ENCODE measurements at places on chromosomes 12 and 14.

DNA sequence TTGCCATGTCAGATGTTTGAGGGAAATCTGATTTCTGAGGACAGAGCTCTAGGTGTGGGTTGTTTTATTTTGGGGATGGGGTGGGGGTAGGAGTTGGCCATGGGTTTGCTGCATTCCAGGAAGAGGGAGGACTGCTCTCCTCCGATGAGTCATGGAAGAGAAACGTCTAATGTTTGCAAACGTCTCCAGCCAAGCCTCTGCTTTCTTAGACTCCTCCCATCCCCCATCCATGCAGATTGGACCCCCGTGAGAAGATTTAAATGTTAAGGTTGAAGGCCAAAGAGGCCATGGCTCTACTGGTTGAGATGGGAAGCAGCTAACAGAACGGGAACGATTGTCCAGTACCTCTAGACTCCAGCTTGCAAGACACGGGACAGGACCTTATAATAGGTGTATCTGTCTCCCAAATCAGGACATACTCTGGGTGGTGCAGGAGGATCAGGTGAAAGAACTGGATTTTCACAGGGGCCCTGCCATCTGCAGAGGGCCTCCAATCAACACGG lies 11.4 kb upstream of the ATP2A2 start:
- no peak for DNase-seq

GRCh38 chr12:3154006-3154405 lies 76.8 kb downstream of the TSPAN9 start:
- DNase-seq, result no peak

DNA sequence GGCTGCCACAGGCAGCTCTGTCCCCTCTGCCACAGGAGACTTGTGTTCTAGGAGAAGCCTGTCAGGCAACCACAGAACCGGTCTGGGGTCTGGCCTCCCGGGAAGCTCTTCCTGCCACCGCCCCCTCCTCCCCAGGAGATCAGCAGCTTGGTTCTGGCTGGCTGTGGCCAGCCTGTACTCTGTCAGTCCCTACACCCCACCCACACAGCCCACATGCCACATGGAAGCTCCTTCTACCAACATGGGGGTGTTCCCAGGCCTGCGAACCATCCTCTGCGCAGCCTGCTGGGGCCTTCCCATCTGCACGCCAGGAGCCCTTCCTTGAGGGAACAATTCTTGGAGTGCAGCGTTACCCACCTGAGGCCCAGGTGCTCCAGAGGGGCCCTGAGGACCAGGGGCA lies 16.8 kb downstream of the TMEM106C start:
- DNase-seq, result no peak

GRCh38 chr12:62860501-62861411 lies 74.2 kb downstream of the PPM1H start:
- DNase-seq, result no peak

DNA sequence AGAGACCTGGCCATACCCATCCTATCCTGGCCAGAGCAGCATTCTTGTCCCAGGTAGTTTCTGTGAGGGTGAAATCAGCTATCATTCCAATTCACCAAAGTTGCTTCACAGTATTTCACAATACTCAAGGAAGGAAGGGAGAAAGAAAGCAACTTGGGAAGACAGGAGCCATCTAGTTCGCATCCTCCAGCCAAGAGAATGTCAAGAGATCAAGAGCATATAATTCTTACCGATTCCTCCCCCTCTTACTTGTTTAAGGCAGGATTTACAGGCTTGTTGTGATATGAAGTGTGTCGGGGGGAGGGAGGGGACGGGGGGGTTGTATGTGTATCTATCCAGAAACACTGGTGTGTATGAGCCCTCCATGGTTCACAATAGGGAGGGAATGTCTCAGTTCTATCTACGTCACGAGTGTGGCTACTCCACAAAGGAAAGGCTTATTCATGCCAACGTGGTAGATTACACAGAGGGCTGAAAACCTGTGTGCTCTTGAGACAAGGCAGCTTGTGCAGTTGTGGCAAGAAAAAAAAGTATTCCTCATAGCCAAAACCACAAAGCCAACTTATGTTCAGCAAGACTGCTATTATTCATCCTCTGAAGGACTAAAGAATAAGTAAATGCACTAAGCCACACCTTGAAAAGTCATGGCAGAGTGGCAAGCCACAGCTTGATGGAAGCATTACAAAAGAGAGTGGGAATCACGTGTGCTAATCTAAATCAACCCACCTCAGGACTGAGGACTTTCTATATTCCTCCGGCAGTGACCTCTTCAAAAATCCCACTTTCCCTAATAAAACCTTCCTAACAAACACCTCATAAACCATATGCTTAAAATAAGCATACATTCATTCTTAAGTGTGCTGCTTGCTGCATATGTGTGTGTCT lies 35.0 kb downstream of the CORO1C start:
- no peak for DNase-seq

GRCh38 chr14:104357689-104358527 lies 219.5 kb downstream of the KIF26A start:
- no peak for DNase-seq

DNA sequence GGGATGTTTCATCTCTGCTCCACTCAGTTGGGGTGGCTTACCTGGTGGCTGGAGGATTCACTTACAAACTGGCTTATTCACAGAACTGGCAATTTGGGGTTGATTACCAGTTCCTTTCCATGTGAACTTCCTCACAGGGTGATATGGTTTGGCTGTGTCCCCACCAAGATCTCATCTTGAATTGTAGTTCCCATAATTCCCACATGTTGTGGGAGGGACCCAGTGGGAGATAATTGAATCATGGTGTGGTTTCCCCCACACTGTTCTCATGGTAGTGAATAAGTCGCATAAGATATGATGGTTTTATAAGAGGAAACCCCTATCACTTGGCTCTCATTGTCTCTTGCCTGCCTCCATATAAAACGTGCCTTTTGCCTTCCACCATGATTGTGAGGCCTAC lies 26.9 kb upstream of the IGF1 start:
- DNase-seq, result no peak

DNA sequence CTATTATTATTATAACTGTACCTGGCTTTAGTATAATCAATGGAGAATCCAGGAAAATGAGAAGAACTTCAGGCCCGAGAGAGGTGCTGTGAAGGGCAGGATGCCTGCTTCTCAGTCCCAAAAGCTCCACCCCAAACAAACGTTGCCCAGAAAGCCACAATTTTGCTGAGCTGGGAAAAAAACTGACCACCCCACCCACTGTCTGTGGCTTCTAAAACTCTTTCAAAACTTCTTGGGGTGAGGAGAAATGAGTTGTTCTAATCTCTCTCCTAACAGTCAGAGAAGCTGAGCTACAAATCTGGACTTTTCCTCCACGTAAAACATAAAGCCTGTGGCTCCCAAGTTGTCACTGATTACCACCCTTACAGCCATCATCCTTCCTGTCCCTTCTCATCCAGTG lies 13.4 kb downstream of the VDR start:
- no peak for DNase-seq

- no peak for DNase-seq
Observed at GRCh38 chr14:73814153-73814552, 37.5 kb upstream of the PTGR2 start.

- DNase-seq, result no peak
Observed at GRCh38 chr12:67515679-67516340, 132.7 kb upstream of the DYRK2 start.

- peak; percentile 71 for DNase-seq
Observed at GRCh38 chr14:41605550-41606281, 960 bp upstream of the LRFN5 start.

DNA sequence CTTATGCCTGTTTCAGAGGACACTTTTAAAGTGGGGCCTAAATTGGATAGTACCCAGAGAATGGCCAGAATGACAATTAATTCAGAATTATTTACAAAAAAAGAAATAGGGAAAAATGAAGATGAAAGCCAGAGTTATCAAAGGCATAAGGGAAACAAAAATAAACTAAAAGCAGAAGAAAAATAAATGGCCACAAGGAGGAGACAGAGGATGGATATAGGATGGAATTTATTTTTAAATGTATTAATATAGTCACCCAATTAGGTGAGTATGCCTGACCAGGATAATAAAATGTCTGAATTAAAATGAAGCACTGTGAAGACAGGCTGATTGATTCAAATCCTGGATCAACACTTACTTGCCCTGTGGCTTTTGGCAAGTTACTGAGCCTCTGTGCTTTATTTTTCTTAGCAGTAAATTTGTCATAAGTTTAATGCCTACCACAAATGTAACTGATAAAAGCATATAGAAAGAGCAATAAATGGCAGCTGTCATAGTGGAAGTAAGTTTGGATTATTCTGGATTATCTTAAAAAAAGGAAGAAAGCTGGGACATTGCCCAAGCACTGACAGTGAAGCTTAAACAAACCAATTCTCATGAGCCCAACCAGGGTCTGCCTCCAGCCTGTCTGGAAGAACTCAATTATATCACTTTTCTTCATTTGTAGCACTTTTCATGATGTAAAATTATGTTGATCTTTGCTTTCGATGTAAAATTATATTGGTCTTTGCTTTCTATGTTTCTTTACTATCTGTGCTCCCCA lies 3.5 kb downstream of the CLEC9A start:
- no peak for DNase-seq

DNA sequence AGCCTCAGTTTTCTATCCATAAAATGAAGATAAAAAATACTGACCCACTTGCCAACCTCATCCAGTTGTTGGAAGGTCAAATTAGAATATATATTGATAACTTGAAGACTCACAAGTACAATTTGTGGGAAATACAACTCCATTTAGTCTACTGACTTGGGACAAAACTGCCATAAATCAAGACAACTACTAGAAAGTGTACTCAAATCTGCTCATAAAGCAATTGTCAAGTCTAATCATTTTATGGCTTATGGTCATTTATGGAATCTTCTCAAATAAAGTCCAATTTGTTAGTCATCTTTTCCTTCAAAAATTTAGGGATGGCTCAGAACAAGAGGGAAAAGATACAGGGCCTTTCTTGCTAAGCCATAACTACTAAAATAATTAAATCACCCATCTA lies 7.0 kb downstream of the BTG1 start:
- no peak for DNase-seq

- DNase-seq, result peak; percentile 85
Observed at GRCh38 chr14:23153851-23154796, 29.3 kb downstream of the SLC7A8 start.

DNA sequence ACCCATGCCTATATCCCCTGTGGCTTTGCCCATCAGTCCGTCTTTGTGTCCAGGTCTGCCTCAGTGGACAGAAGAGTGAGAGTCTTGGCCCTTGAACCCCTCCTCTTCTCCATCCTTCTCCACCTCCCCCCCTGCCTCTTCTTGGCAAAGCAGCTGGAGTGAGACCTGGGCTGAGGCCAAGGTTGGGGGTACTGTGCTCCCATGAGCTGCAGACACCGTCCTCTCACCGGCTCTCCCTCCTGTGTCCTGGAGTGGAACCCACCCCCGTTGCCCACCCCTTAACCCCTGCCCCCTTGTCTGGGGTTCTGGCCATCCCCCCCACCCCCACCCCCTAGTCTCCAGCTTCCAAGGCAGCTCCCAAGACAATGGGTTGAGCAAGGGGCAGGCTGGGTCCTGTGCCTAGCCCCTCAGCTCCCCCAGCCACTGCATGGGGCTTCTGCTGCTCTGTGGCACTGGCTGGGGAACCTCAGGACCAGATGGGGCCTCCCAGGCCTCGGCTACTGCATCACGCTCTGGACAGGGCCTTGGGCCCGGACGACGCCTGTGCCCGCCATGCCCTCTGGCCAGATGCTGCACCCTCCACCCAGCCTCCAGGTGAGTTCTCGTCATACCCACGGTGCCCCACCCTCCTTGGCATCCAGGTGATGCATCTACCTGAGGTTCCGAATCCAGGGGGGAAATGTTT lies 35.7 kb downstream of the RTL1 start:
- DNase-seq, result no peak

- no peak for DNase-seq
Observed at GRCh38 chr12:107130830-107131611, 37.7 kb upstream of the CRY1 start.

- no peak for DNase-seq
Observed at GRCh38 chr14:83923842-83924241, 1606.1 kb upstream of the FLRT2 start.

- no peak for DNase-seq
Observed at GRCh38 chr12:16291032-16291431, 13.5 kb upstream of the SLC15A5 start.

GRCh38 chr12:96326628-96327227 lies 73.5 kb downstream of the CDK17 start:
- no peak for DNase-seq

- DNase-seq, result peak; percentile 66
Observed at GRCh38 chr12:1911598-1912575, 6.6 kb downstream of the CACNA2D4 start.

DNA sequence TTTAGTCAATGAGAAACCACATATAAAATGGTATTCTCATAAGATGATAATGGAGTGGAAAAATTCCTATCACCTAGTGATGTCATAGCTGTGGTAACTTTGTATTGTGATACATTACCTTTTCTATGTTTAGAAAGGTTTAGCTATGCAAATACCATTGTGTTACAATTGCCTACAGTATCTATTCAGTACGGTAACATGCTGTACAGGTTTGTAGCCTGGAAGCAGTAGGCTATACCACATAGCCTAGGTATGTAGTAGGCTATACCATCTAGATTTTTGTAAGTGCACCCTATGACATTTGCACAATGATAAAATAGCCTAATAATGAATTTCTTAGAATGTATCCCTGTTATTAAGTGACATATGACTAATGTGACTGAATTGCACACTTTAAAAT lies 50.5 kb upstream of the CCDC196 start:
- DNase-seq, result no peak

GRCh38 chr12:47705229-47705565 lies 633 bp downstream of the RPAP3 start:
- no peak for DNase-seq

GRCh38 chr12:110245369-110245772 lies 35.7 kb upstream of the ATP2A2 start:
- DNase-seq, result no peak

DNA sequence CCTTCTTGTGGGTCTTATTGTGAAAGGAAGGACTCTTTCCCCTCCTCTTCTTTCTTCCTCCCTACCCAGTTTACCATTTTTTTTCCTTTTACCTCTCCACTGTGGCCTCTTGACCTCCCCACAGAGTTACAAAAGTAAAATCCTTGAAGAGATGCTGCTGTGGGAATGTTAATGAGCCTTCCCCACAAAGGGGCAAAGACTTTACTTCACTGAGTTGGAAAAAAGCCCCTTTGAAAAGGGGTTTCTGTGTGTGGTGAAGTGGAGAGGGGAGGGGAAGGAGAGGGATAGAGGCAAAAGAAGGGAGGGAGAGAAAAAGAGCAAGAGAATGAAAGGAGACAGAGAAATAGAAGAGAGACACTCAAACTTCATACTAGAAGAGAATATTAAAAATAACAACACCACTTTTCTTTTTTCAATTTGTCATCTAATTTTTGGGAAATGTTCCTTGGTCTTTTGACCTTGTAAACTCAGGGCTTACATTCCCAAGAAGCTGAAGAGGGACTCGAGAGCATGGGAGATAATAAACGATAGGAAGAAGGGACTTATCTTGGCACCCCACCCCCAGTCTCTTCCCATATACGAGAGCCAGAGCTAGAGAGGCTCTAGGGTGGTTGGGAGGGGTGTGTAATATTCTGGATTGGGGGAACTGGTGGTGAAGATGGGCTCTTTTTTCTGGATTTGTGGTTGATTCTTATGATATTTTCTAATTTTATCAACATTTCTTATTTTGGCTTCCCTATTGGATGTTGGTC lies 13.2 kb upstream of the SALL2 start:
- no peak for DNase-seq

GRCh38 chr12:87618199-87618598 lies 411.0 kb downstream of the C12orf50 start:
- no peak for DNase-seq
